PC-3 (cell line): ENCODE measurements at places on chromosomes 6 and 20. TPM values are rescaled to one million over a fixed set of nuclear protein-coding genes. Genes with fewer than 3 reads are reported as not detected.
A peak's percentile ranks its signal among the peaks of the same experiment; 100 is the strongest.

GRCh38 chr6:40274058-40274457 lies 313.1 kb downstream of the LRFN2 start:
- no peaks in the 10 kb centered on the region for H3K36me3 ChIP-seq
- H3K27me3 ChIP-seq, result no peaks in the 10 kb centered on the region
- no peak overlapping the region for H3K4me3 ChIP-seq
- H3K4me1 ChIP-seq, result no peaks in the 10 kb centered on the region
- DNase-seq, result no peak

GRCh38 chr6:3725145-3726047 lies 26.1 kb downstream of the PXDC1 start:
- no peak overlapping the region for H3K27ac ChIP-seq
- DNase-seq, result no peak
- H3K4me1 ChIP-seq, result no peaks in the 10 kb centered on the region
- no peaks in the 10 kb centered on the region for H3K27me3 ChIP-seq
- H3K36me3 ChIP-seq, result peaks cover 22% of the 10 kb centered on the region

GRCh38 chr6:119067091-119067490 lies 11.4 kb downstream of the FAM184A start:
- no peak overlapping the region for H3K4me3 ChIP-seq
- H3K36me3 ChIP-seq, result no peaks in the 10 kb centered on the region
- no peak overlapping the region for H3K27ac ChIP-seq
- H3K27me3 ChIP-seq, result no peaks in the 10 kb centered on the region
- H3K4me1 ChIP-seq, result no peaks in the 10 kb centered on the region
- DNase-seq, result no peak

GRCh38 chr20:63955281-63955826 lies 862 bp downstream of the UCKL1 start:
- H3K27ac ChIP-seq, result peak overlapping the region; percentile 51
- H3K4me3 ChIP-seq, result peak overlapping the region; percentile 95
- DNase-seq, result peak; percentile 35
- H3K4me1 ChIP-seq, result peaks cover 33% of the 10 kb centered on the region
- peaks cover 5% of the 10 kb centered on the region; the same call in 1 of the 2 replicates for H3K36me3 ChIP-seq

GRCh38 chr6:27267857-27268434 lies 20.4 kb downstream of the PRSS16 start:
- DNase-seq, result no peak
- H3K36me3 ChIP-seq, result no peaks in the 10 kb centered on the region
- no peaks in the 10 kb centered on the region for H3K27me3 ChIP-seq
- H3K4me3 ChIP-seq, result no peak overlapping the region
- H3K4me1 ChIP-seq, result no peaks in the 10 kb centered on the region
- H3K27ac ChIP-seq, result no peak overlapping the region

GRCh38 chr6:166202321-166202733 lies 34.7 kb upstream of the TBXT start:
- no peak for DNase-seq
- no peak overlapping the region for H3K27ac ChIP-seq
- H3K36me3 ChIP-seq, result no peaks in the 10 kb centered on the region

DNA sequence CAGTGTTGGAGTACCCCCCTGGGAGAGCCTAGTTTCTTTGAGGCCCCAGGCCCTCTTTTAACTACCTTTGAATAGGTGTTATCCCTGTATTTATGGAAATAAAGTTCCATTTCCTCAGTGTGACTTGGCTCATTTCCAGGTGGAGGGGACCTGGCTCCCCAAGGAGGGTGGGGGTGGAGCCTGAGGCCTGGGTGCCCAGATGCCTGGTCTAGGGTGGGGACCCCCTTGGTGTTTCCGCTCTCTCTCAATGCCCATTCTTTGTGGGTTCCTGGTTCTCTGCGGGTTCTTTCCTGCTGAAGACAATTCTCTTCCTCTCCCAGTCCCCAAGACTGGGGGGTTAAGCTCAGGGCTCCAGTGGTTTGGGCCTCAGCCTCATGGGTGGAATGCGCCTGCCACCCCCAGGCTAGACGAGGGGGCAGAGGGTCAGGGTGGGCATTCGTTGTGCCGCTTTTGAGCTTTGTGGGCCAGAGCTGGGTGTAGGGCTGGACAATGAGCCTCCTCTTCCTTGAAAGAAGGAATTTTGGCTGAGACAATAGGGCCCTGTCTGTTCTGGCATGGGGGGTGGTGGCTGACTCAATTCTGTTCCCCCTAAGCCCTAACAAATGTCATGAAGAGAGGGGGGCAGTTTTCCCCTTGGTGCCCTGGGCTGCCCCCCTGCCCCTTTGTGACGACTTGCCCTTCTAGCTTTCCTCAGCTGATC lies 686 bp upstream of the EGFL8 start:
- no peaks in the 10 kb centered on the region for H3K4me1 ChIP-seq
- H3K4me3 ChIP-seq, result no peak overlapping the region
- peaks cover 14% of the 10 kb centered on the region; the same call in 1 of the 2 replicates for H3K36me3 ChIP-seq
- no peaks in the 10 kb centered on the region for H3K27me3 ChIP-seq

GRCh38 chr6:33075568-33076405 lies at the start of gene HLA-DPB1:
HLA-DPB1 (plus strand) TSS chr6:33075990; CDS start chr6:33076042, 52 bp downstream.
- no peaks in the 10 kb centered on the region for H3K36me3 ChIP-seq
- no peak within 1 kb of the TSS for H3K27ac ChIP-seq
- DNase-seq, result peak; percentile 59
- no peak within 1 kb of the TSS for H3K4me3 ChIP-seq

GPLD1 gene
- total RNA-seq, result 1.3 and 3.9 TPM in 2 replicates

EFCAB8 gene
- total RNA-seq, result not detected in 2 replicates

SIGLEC1 gene
- total RNA-seq, result not detected in 2 replicates

BTNL2 gene
- total RNA-seq, result not detected in 2 replicates

PREP gene
- total RNA-seq, result 16.9 and 18.5 TPM in 2 replicates

PSMB8 gene
- total RNA-seq, result 21.2 and 31.6 TPM in 2 replicates

LCA5 gene
- total RNA-seq, result 0.73 and 0.86 TPM in 2 replicates
